Activated naive CD8-positive, alpha-beta T cell treated with anti-CD3 and anti-CD28 coated beads, Interleukin-2, amount 50 U/mL, for 24 hours (primary cell): ENCODE measurements at places on chromosomes 1 and 21.

- no peak for DNase-seq
Measured at GRCh38 chr1:32040711-32041110, 27.0 kb downstream of the KHDRBS1 start.

DNA sequence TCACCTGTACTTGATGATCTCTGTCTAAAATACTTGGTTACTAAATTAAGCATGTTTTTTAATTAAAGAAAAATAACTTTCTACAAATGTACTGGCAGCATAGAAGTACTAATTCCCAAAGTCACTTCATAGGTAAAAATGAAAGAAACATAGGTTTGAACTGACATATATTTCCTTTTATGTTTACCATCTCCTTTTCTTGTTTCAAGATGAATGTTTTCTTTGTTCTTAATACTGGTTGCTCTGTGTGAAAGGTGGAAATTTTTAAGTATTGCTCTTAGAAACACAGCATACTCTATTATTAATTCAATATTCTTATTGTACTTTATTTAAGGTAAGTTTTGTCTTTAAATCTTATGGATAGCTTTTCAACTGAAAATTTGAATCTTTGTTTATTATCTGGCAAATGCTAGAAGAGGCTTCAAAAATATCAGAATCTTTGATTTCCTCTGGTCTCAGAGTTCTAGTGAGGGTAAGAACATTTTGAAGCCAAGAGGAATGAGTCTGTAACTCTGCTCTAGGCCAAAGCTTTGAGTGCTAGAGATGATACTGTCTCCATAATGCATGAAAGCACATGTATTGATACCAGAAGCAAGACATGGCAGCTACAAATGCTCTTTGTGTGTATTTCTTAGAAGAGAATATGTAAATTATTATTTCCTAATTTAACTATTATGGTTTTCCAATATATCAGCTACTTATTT lies 18.2 kb downstream of the RRP15 start:
- no peak for DNase-seq

GRCh38 chr1:189432753-189433152 lies 1044.9 kb downstream of the BRINP3 start:
- DNase-seq: no peak

- no peak for DNase-seq
Measured at GRCh38 chr1:184840596-184840995, 85.9 kb upstream of the EDEM3 start.

DNA sequence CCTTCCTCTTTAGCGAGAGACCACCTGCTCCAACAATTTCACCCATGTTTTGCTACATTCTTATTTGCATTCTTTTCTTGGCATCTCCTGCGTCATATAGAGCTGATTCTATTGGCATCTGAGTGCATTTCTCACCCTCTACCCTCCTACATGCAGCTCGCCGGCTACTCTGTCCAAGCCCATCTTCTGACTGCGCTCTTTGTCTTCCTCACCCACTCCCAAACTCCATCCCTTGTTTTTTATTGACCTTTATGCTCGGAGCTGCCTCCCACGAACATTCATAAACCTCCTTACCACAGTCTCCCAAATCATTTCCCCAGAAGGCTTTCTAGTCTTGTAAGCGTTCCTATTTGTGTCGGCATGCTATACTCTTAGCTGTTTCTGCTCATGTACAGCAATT lies 33.6 kb upstream of the FMN2 start:
- no peak for DNase-seq

DNA sequence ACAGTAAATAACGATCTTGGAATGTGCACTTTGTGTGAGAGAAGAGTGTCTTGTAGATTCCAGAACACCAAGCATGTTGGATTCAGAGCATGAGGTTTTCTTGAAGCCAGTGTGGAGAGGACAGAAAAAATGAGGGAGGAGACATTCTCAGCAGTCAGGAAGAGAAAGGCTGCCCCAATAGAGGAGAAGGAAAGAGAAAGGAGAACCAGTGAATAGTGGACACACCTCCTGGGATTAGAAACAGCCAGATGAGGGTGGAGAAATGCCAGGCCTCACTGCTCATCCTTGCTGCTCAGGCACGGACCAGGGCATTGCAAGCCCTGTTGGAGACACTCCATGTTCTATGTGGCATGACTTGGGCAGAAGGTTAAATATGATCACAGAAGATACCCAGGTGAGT lies 69.0 kb upstream of the KAZN start:
- no peak for DNase-seq

- peak; percentile 13 for DNase-seq
Measured at GRCh38 chr1:169106921-169107602, 572 bp downstream of the ATP1B1 start.

DNA sequence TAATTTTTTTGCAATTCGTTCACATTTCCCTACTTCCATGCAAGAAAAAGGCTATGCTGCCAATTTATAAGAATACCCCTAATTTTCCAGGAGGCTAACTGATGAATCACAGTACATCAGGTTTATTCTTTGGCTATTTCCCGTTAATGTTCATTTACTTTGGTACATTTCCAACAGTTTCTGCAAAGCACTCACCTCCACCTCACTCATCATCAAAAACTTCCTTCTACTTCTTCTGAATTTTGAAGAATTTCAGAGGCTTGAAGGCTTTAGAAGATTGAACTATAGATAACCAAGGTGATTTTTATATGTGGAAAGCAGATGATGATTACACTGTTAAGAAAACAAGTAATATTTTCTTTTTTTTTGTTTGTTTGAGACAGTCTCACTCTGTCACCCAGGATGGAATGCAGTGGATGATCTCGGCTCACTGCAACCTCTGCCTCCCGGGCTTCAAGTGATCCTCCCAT lies 60.5 kb upstream of the HP1BP3 start:
- DNase-seq: no peak

DNA sequence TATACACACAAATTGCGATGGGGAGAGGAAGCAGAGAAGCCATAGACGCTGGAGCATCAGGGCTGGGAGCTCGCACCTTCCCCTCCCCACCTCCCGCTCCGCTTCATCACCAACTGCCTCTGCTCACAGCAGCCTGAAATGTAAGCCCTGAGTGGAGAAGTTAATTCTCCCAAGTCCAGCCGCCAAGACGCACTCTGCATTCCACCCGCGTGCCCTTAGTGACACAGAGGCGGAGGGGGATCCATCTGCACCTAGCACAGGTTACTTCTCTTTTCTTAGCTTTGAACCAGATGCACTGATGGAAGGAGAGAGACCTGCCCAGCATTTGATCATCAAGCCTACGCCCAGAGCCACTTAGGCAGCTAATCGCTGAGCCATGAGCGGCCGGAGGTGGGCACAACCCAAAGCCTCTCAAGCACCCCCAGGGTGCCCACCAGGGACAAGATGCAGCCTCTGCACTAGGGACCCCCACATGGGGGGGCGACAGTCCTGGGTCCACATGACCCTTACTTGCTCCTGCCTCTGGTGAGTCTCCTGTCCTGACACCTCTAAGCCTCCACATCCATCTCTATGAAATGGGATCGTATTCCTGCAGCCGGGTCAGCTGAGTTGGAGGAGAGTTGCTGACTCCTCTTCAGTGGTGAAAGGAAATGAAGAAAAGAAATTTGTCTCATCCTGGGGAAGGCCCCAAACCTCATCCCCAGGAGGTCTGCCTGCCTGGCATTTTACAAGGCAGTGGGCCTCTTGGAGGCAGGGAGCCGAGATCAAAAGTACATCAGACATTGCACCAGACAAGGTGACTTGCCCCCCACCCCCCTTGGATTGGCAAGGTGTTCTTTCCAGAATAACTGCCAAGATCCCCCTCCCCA lies 316.2 kb downstream of the MATN1 start:
- DNase-seq: no peak

DNA sequence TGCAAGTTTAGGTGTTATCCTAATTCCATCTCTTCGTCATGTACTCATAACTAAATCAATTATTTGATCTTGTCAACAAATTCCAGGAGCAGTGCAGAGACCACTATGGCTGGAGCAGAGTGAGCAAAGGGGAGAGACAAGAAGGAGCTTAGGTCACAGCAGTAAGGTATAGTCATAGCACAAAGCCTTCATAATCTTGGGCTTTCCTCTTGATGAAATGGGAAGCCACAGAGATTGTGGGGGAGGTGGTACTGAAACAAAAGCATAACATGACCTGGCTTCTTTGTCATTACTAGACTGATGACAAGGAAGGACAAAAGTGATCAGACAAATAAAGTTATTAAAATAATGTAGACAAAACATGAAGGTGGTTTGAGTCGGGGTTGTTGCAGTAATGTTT lies 60.1 kb upstream of the PTGS2 start:
- DNase-seq: no peak

GRCh38 chr1:64564891-64565290 lies 95.0 kb downstream of the CACHD1 start:
- DNase-seq: no peak

GRCh38 chr1:35301674-35302392 lies 33.3 kb downstream of the ZMYM4 start:
- no peak for DNase-seq

GRCh38 chr1:49163031-49163430 lies 386.3 kb upstream of the BEND5 start:
- DNase-seq: no peak

DNA sequence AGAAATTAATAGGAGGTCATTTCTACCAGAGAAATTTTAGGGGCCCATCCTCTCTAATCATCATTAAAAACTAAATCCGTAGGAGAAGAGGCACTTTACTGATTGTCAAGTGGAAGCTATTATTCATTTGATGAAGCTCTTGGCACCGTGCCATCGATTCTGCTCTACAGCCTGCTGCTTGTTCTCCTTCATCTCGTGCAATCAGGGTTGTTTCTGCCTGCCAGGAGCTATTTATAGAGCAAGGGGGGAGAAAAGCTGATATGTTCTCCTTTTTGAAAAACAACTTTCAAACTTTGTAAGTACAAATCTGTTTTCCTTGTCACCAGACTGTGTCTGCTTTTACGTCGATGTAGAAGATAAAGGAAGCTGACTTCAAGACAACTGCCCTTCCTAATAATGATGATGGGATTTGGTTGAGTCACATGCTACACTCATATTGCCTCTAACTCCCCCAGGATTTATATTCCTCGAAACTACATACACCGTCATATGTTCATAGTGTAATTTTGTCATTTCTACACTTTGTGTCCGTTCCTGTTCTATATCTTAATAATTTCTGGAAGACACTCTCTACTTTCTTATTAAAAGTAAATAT lies 169.6 kb upstream of the LHX8 start:
- DNase-seq: no peak

DNA sequence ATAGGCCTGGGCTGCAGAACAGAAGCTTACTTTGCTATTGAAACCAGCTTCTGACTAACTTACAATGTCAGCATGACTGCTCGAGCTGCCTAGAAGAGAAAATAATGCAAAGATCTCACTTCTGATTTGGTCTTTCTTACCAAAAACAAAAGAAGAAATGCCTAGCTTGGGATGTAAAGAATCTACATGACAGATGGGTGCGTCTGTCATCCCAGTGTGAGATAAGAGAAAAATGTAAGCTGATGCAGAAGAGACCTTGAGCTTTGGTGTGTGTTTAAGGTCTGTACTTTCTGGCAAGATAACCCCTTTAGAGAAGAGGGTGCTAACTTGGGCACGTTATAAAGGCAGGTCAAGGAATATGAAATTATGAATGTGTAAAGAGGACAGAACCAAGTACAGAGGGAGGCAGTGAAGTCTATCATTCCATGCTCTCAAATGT lies 3.6 kb downstream of the FAM20B start:
- DNase-seq: no peak

- no peak for DNase-seq
Measured at GRCh38 chr1:43809097-43809673, 101.8 kb downstream of the ST3GAL3 start.

- DNase-seq: no peak
Measured at GRCh38 chr1:184492536-184492935, 105.7 kb downstream of the C1orf21 start.

- DNase-seq: no peak
Measured at GRCh38 chr1:193299038-193299437, 112.6 kb upstream of the B3GALT2 start.

- DNase-seq: no peak
Measured at GRCh38 chr1:201983380-201983805, 945 bp downstream of the RNPEP start.

DNA sequence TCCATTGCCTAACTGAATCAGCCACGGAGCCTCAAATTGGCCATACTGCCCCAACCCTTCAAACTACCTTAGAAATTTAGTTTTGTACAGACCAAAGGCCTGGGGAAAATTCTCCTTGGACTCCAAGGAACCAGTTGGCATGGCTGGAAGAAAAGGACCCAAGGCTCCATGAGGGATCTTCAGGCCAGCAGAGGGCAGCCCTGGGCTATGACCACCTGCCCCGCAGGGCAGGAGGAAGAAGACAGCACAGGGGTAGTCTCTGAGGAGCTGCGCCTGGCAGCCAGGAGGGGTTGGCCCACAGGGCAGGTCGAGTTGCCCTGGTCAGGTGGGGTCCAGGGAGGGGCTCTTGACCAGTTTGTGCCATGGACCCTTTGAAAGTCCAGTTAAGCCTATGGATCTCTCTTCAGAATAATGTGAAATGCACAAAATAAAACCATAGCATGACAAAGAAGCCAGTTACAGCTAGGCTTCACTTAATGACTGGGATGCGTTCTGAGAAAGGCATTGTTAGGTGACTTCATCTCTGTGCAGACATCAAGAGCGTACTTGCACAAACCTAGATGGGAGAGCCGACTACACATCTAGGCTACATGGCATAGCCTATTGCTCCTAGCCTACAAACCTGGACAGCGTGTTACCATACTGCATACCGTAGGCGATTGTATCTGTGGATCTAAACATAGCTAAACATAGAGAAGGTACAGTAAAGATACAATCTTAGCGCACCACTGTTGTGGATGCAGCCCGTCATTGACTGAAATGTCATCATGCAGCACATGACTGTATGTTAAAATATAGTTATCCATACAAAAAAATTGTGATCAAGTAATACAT lies 26.1 kb downstream of the CACNA1S start:
- peak; percentile 56 for DNase-seq

GRCh38 chr1:31511848-31512615 lies 64.3 kb upstream of the TINAGL1 start:
- no peak for DNase-seq

- DNase-seq: no peak
Measured at GRCh38 chr1:185990565-185990964, 256.4 kb downstream of the HMCN1 start.

DNA sequence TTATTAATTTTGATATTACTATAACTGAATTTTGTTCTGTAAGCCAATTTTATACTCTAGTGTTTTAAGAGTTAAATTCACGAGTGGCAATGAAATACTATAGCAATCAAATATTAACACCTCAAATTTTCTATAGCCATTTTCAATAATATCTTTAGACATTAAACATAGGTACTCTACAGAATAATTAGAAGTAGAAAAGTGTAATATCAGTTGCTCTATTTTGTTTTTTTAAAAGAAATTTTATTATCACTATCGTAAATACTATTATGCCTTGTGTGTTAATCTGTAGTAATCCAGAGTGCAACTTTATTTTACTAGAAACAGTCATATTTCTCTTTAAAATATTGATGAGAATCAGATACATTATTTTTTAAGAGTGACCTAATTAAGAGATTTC lies 691.2 kb downstream of the USP25 start:
- no peak for DNase-seq

GRCh38 chr1:180881806-180882509 lies 30.7 kb upstream of the KIAA1614 start:
- DNase-seq: no peak

GRCh38 chr1:228039006-228039903 lies 32.5 kb downstream of the WNT3A start:
- DNase-seq: no peak

- peak; percentile 40 for DNase-seq
Measured at GRCh38 chr1:40385437-40386358, 12.2 kb downstream of the SMAP2 start.
